ENCODE measurements at places on chromosomes 16 and 17.

GRCh38 chr16:10466861-10467260 lies 81.0 kb downstream of the ATF7IP2 start:
- DNase-seq: no peak

GRCh38 chr17:73234736-73235135 lies 26.9 kb downstream of the CPSF4L start:
- no peak for DNase-seq

DNA sequence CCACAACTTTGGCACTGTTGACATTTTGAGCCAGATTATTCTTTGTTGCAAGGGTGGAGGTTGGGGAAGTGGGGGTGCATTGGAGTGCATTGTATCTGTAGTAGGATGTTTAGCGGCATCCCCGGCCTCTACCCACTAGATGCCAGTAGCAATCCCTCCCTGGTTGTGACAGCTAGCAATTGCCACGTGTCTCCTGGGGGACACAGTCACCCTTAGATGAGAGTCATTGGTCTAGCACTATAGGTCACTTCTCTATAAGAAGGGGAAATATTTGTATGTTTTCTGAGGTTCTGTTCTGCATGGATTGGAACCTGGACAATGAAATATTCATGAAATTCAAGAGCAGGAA lies 32.4 kb downstream of the MSI2 start:
- no peak for DNase-seq

- no peak for DNase-seq
Measured at GRCh38 chr16:4909825-4910224, 27.1 kb downstream of the PPL start.

DNA sequence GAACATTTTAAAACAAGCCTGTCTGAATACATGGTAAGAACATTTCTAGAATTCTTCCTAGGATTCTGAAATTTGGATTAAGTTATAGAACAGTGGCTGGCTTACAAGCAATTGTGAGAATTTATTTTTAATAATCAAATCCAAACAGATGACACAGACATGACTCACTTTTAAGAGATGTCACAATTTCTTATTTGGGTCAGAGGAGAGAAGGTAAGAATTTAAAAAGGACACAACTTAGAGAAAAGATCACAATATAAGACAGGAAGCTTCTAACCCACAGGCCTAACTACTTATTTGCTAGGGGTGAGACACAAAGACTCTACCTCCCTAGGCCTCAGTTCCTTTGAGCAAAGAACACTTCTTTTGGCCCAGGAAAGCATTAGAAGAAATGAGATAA lies 32.7 kb downstream of the ZZEF1 start:
- DNase-seq: no peak

- DNase-seq: no peak
Measured at GRCh38 chr17:48643697-48644012, 17.5 kb upstream of the HOXB9 start.

- no peak for DNase-seq
Measured at GRCh38 chr16:57111420-57111819, 19.0 kb downstream of the CPNE2 start.

GRCh38 chr16:17212606-17213005 lies 258.2 kb downstream of the XYLT1 start:
- no peak for DNase-seq

DNA sequence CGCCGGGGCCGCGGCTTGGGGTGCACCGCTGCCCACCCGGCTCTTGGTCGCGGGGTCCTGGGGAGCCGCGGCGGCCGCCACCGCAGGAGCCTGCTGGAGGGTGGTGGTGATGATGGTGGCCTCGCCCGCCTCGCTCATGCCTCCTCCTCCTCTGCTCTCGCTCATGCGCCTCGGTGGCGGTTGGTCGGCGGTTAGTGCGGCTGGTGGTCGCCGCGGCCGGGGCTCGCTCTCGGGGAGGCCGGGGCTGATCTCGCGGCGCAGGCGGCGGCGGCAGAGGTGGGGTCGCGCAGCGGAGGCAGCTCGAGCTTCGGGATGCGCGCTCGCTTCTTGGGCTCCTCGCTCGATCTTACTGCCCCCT lies 41.6 kb downstream of the AHSP start:
- DNase-seq: no peak

GRCh38 chr17:17090642-17091103 lies 48.4 kb downstream of the MPRIP start:
- DNase-seq: no peak

DNA sequence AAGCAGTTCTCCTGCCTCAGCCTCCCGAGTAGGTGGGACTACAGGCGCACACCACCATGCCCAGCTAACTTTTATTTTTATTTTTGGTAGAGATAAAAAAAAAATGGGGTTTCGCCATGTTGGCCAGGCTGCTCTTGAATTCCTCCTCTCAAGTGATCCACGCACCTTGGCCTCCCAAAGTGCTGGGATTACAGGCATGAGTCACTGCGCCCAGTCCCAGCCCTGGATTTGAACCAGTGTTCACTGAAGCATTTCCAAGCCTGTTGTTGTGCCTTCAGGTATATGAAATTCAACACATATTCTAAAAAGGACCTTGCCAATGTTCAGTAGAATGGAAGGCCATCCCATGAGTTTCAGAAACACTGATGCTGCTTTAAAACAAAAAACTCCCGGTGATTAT lies 165.3 kb downstream of the SLC39A11 start:
- no peak for DNase-seq

- DNase-seq: no peak
Measured at GRCh38 chr17:5971969-5972368, 98.2 kb upstream of the WSCD1 start.

DNA sequence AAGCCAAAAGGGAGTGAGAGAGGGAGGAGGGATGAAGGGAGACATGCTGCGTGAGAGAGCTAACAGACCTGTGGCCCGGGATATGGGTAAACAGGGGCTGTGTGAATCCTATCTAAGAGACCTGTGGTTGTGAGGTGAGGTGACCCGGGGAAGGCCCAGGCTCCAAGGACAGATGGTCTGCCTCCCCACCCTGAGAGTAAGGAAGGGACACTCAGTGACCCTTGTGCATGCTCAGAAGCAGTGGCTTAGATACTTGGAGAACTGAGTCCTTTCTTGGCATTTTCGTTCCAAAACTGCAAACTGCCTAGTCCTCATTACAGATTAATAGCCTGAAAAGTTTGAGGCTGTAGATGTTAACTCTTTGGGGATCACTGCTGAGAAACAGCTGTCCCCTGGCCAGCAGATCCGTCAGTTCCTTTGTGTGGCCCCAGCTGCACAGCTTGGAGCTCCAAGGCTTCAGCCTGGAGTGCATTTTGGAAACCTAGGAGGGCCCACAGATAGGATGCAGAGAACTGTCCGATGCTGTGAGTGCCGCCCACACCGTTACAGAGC lies 121.6 kb downstream of the SMG6 start:
- DNase-seq: no peak

GRCh38 chr17:7950578-7950977 lies 18.6 kb downstream of the CNTROB start:
- no peak for DNase-seq

- DNase-seq: no peak
Measured at GRCh38 chr17:27379888-27380533, 76.2 kb upstream of the KSR1 start.

- DNase-seq: no peak
Measured at GRCh38 chr17:51289696-51290111, 29.4 kb downstream of the UTP18 start.

DNA sequence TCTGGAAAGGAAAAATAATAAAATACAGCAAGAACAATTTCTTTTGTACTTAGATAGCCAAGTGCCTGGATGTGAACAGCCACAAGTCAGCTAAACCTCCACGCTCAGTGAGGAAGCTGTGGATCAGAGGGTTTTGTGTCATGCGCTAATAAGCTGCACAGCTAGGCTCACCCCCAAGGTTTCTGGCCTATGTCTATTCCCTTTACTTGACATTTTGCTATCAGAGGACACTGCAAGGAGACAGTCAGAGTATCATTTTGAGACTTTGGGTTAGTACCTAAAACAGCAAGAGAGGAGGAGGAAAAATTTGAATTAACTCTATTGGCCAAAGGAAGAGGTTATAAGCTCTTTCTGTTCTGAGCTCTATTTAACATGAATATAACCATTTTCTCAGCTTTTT lies 139.3 kb downstream of the KCNJ2 start:
- no peak for DNase-seq

- no peak for DNase-seq
Measured at GRCh38 chr16:87165151-87165550, 152.0 kb downstream of the C16orf95 start.

- no peak for DNase-seq
Measured at GRCh38 chr16:67825119-67825518, 17.0 kb upstream of the THAP11 start.

DNA sequence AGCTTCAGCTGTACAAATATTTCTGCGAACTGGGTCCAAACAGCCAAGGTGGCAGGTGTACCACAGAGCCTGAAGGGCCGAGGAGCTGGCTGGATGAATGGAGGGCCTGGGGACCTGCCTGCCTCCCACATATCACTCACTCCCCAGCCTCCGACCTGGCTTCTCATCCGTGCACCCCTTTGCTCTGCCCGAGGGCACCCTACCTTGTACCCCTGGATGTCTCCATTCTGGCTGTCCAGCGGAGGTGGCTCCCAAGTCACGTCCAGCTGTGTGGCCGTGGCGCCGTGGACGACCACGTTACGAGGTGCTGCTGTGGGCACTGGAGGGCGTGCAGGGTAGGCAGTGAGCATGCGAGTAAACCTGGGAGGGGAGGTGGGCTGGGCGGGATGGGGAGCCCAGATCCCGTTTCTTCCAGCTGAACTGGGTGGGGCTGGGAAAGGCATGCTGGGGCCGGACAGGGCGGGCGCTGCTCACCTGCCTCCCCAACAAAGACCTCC lies 67.2 kb upstream of the CDC42EP4 start:
- DNase-seq: no peak

DNA sequence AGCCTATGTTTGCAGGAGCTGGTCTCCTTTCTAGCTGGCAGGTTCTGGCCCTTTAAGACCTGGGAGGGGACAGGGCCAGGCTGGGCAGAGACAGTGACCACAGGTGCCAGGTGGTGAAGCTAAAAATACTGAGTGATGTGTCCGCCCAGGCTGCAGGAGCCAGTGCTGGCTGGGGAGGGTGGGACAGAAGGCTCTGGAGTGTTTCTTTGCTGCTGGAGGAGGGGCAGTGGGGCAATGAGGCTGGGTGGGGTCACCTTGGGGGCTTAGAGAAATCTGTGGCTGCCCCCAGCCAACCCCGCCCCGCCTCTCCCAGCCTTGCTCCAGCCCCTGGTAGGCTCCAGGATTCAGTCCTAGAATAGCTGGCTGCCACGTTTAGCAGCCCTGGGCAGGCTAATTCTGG lies 30.4 kb upstream of the SBK1 start:
- DNase-seq: no peak

DNA sequence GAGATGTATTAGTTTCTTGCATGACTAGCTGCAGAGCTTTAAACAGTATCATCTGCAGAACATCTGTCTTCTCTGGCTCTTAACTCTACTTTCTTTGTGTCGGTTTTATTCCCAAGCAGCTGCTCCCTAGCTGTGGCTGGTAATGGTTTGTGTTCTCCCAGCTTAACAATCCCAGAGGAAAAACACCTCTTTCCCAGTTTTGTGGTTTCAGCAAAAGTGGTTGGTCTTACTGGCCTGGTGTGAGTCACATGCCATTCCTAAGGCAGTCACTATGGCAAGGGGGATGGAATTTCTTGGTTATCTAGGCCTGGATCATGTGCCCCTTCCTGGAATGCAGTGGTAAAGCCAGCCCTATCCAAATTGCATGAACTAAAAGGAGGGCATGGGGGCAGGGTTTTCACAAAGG lies 27.5 kb downstream of the OMG start:
- no peak for DNase-seq

DNA sequence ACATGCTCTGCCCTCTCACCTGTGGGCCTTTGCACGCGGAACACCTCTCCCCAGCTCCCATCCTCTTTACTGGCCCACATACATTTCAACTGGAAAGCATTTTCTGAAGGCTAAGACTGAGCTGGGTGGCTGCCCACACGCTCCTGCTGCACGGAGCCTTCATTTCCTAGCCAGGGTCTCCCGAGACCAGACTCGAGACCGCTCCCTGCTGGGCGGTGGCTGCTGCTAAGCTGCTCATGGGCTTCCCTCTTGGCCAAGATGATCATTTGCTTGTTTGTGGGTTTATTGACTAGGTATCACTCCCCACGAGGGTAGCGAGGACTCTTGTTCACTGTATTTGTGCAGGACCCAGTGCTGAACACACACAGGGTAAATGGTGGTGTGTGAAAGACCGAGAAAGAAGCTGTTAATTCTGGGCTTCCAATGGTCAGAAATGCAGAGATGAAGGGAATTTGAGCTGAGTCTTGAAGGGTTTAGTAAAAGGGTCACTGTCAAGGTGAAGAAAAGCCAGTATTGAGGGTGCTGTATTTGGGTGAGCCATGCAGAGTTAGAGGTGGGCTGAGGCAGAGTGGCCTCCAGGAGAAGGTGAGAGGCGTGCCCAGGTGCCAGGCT lies 907 bp downstream of the TRAPPC2L start:
- DNase-seq: peak; percentile 75

DNA sequence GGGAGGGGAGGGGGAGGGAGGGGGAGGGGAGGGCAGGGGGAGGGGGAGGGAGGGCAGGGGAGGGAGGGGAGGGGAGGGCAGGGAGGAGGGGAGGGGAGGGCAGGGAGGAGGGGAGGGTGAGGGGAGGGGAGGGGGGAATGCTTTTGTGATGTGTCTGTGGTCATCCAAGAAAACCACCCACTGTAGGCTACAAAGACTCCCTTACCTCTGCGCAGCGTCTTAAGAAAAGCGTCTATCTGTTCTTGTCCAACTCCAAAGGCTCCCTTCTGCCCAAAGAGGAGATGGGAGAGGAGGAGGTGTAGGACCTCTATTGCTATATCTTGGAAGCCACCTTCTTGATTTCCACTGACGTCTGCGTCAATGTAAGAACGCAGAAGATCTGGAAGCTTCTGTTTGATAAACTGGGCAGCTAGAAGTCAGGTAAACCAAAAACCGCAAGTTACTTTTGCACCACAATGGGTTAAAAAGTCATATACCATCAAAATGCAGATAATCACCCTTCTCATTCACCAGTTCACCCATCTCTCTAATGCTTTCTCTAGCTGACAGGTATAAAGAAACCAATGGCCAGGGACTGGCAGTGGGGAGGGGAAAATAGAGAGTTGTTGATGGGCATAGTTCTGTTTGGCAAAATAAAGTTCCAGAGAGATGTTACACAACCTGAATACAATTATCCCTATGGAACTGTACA lies 43.1 kb downstream of the CNOT1 start:
- DNase-seq: no peak

DNA sequence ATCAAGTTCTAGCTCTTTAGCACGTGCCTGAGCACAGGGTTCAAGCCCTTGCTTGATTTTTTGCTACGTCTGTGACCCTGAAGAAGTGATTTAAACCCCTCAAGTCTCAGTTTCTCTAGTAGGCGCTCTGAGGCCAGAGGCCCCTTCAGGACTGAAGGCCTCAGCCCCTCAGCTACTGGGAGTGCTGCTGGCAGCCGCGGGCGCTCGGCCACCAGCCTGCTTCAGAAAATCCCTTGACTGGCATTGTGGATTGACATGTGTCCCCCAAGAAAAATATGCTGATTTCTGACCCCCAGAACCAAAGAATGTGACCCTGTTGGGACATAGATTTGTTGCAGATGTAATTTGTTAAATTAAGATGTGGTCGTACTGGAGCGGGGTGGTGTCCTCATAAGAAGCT lies 20.2 kb upstream of the WFDC1 start:
- no peak for DNase-seq
